Brain (organoid and tissue), 16 donors: ENCODE measurements at places on chromosomes 1 and 21.
A peak's percentile ranks its signal among the peaks of the same experiment; 100 is the strongest.

DNA sequence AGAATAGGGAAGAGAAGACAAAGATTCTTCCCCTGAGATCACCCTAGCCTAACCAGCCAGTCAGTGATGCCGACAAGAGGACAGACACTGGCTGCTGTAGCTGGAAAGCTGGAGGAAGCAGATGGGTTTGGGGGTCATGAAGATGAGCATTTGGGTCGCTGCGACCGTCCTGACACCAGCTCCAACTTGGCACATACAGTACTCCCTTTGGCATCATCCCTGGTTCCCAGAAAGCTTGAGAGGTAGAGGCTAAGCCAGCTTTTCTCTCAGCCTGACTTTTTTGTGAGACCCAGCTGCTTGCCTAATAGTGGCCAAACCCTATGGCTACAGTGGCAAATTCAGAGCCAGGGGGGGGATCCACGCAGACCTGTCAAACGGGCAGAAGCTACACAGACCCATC is 43.0 kb upstream of the IKBKE start:
- no peak for DNase-seq

GRCh38 chr1:156383023-156383422 is 14.0 kb downstream of the RHBG start:
- DNase-seq: peak; percentile 88

GRCh38 chr1:18919956-18920355 is 17.6 kb upstream of the ALDH4A1 start:
- no peak for DNase-seq

DNA sequence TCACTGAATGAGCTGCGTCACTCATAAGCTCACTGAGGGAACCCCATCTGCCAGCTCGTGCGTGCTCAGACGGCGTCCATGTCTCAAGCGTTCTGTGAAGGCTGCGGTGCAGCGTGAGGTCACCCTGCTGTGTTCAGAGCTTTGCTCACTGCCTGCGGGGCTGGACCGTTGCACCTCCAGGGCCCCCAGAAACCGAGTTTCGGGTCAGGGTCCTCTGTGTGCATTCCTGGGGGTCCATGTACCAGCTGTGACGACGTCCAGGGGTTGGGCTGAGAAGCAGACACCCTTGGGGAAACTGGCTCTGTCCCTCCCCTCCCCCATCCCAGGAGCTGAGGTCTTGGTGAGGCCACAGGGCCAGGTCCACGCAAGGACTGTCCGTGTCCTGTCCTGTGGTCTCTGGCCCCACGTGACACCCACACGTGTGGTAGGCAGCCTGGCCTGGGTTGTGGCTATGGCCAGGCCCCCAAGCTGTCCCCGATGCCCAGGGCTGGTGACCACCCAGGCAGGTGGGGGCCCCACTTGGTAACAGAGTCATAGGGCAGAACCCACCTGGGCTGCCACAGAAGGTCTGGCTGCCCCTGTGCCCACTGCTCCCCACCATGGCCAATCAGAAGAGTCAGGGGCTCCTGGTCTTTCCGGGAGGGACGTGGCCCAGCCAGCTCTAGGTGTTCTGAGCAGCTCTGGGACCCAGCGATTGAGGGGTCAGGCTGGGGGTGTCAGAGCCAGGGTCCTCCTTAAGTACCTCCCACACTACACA is 24.4 kb downstream of the FTCD start:
- DNase-seq: no peak

DNA sequence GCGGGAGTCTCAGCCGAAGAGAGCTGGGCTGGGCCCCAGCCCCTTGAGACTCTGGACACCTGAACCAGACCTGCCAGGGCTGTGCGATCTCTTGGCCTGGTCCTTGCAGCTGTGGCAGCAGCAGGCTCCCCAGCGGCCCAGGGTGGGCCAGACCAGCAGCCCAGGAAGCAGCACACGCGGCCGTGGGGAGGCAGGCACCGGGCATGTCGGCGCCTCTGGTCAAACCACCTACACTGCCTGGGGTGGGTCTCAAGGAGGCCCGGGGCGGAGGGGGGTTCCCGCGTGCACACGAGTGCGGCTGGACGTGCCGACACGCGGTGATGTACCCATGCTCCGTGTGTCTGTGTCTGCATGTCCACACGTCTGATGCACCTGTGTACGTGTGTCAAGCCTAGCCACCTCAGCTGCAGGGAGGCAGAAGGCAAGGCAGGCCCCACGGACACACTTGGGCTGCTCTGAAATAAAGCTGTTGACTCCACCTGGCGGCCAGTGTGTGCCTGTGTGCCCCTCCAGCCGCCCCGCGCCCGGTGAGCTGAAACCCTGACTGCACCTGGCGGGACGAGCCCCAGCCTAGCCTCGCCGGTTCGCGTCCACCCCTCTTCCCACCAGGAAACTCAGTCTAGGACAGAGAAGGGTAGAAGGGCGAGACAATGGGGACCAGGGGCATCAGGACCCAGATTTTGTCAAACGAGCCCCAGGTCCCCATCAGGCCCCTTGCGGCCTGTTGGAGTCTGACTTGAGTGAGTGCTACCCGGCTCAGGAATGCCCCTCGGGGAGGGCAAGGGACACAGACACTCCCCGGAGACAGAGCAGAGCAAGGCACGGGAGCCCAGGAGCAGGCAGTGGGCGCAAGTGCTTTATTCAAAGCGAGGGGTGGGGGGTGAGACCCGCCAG is 11.6 kb downstream of the SCNN1D start:
- DNase-seq: peak; percentile 56

- DNase-seq: no peak
Observed at GRCh38 chr1:239891621-239892358, 199.9 kb upstream of the FMN2 start.

GRCh38 chr1:209307846-209308245 is 275.7 kb upstream of the CAMK1G start:
- no peak for DNase-seq

- no peak for DNase-seq
Observed at GRCh38 chr1:73310797-73311381, 887.1 kb downstream of the LRRIQ3 start.

GRCh38 chr1:65924471-65924870 is 131.8 kb downstream of the PDE4B start:
- DNase-seq: no peak

DNA sequence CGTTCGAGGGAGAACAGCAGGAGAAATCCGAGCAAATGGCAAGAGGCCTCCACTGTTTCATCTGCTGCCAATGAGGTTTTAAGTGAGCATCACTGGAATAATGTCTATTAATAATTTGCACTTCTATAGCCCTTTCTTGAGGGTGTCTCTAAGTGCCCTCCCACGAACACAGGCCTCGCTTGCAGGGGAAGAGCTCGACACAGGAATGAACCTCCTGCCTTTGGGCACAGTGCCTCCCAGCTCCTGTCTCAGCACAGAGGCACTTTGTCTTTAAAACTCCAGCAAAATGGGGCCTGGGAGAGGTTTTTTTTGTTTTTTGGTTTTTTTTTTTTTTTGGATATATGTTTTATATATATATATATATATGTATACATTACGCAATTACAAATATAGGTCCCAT is 56.6 kb downstream of the OLIG1 start:
- DNase-seq: peak; percentile 70

GRCh38 chr1:116439701-116440100 is 66.7 kb downstream of the ATP1A1 start:
- no peak for DNase-seq

DNA sequence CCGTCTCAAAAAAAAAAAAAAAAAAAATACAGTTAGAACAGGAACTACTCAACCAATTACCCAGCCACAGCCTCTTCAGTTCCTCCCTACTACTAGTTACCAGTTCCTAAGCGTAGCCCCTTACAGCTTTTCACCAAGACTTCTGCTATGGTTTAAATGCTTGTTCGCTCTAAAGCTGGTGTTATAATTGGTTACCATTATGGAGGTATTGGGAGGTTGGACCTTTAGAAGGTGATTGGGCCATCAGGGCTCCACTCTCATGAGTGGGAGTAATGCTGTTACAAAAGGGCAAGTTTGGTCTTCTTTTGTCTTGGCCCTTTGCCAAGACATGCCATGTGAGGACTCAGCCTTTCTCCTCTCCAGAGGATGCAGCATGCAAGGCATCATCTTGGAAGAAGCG is 3.0 kb upstream of the SMPDL3B start:
- DNase-seq: no peak

DNA sequence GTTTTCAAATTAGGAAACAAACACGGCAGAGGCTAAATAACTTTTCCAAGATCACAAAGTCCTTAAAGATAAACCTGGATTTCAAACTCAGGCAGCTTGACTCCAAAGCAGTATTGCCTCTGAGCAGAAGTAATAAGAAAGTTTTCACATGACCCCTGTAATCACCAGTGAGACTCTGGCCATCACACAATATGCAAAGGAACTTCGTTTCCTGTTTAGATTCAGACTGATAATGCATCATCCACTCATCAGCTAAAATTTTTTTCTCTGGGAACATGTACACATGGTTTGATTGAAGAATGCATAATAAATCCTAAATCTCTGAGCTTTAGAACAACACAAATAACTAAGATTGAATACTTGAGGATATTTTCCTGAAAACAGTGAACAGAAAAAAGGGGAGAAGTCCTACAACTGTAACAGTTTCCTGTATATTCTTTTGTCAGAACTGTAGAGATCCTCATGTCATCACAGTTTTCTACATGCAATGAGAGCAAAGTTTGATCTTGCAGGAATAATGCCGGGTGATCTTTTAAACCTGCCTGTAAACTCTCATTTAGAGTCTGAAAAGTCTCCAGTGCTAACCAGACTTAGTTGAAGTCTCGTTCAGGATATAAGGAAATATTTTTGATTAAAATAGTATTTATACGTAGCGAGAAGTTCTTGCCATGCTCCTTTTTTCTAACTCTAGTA is 225.3 kb downstream of the SPATA17 start:
- DNase-seq: no peak

- DNase-seq: no peak
Observed at GRCh38 chr1:230863449-230863848, 4.9 kb downstream of the C1orf198 start.

DNA sequence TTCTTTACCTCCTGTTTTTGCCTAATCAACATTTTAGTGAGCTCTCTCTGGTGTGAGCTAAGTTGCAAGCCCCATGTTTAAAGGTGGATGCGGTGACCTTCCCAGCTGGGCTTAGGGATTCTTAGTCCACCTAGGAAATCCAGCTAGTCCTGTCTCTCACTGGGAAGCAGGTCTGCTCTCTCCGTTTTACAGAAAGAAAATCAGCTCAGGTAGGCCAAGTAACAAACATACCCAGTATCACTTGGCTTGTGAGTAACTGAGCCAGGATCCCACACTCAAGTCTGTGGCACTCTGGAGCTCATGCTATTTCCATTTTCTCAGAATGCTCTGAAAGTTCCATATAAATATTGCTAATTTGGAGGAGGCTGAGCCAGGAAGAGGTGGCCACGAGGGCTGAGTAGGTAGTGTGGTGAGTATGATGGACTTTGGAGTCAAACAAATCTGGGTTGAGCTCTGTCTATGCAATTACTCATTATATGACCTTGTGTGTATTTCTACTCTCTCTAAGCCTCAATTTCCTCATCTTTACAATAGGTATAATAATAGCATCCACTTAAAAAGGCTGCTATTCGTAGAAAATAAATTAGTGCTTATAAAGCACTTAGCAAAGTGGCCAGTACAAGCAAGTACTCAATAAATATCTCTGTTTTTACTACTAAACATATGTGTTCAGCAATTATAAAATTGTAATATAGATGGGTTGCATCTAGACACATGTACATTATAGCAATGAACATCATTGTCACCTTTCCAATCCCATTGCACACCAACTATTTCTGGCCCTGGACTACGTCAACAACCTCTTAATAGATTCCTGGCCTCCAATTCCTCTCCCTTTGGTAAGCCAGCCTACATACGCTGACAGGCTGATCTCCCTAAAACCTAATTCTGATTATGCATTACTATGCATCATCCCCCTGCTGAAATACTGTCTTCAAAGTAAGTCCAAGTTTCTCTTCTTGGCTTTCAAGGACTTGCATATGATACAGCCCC is 32.7 kb upstream of the DHCR24 start:
- no peak for DNase-seq

DNA sequence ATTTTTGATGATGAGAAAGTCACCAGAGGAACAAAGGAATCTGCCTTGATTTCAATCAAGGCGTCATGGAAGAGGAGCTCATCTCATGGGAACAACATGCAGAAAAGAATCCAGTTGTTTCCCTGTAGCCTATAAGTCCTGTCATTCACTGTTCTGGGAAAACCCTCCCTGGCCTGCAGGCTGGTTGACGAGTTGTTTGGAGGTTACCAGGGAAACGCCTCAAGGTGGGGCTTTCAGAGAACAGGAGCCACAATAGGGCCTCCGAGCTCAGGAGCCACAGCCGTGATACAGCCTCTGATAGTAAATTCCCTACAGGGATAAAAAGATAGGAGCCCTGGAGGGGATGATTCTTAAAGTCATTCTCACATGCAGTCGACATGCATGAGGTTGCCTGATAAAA is 135.2 kb downstream of the PSMG1 start:
- peak; percentile 78 for DNase-seq

DNA sequence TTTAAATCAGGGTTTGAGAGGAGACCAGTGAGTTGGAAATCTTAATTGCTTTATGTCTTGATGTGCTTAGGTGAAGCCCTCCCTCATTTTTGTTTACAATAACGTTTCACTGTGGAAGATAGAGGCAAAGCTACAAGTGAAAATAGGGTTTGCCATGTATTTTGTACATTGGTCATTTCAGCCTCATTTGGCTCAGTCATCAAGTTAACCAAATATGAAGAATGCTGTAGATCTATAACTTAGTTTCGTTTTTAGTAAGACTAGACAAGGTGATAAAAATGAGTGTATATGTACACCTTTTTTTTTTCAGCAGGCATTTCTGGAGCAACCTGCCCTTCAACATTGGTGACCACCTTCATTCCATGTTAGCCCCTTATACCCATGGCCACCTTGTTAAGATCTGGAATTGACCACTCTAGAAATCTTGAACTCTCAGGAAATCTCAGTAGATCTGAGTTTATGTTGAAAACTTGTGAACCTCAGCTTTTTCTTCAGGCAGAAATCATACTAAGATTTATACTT is 2.9 kb downstream of the NFYC start:
- no peak for DNase-seq
